ENCODE measurements at places on chromosomes 12 and 14.

DNA sequence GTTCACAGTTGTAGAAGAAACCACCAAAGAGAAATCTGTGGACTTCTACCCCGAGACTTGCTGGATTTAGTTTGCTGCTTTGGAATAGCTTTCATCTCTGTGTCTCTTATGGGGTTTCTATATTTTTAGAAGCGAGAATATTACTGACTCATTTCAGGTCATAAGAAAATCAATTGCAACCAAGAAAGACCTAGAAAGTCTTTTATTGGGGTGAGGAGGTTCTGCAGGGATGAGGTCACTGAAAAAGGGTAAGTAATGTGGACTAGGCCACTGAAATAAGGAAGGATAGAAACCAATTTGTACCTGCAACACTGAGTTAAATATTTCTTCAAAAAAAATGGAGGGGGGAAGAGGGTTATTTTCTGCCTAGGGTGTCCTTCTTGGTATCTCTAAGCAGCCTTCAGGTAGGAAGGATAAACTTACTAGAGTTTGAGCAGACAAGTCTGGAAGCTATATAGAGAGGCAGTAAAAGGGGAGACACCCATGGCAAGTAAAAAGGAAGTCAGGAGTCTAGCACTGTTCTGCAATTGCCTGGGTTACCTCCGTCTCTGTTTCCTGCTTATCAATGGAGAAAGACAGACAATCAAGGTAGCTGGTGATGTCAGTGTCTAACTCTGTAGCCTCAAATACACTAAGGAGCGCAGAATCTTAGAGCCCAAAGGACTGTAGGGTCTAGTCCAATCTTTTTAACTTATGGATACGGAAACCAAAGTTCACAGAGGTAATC is 19.6 kb upstream of the KERA start:
- DNase-seq, result no peak

- DNase-seq, result no peak
These were observed 27.1 kb upstream of the TESC start for GRCh38 chr12:117126335-117126734.

DNA sequence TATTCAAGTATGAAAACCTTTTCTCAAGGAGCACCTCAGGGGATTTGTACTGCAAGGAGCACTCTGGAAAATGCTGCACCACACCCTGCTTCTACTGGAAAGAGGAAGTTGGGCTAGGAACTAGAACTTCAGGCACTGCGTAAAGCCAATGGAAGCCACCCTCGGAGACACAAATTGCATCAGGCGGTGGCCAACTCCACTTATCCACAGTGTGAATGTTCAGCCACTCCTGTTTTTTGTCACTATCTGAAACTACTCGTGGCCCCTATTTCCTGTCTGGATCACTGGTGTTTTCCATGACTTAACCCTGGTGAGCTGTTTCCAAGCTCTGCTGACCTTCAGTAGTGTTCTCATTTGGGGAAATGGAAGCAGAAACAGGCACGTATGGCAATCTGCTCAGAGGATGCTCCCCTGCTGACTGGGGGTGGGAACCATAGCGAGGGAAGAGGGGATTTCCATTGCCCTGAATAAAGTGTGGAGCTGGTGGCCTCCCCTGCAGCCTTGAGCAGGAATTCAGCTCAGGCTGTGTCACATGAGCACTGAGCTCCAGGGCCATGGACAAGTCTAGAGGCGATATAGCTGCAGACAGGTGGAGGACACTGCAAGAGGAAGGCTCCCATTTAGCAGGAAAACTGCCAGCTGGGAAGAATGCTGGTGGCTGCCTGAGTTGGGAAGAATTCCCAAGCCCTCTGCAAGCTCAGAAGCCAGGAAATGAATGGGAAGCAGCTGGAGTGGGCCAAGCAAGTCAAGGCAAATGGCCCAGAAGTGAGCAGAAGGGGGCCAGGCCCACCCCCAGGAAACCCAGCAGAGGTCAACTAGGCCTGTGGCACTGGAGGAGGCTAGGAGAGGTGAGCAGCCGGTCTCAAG is 50.5 kb upstream of the RAP1B start:
- DNase-seq, result no peak

DNA sequence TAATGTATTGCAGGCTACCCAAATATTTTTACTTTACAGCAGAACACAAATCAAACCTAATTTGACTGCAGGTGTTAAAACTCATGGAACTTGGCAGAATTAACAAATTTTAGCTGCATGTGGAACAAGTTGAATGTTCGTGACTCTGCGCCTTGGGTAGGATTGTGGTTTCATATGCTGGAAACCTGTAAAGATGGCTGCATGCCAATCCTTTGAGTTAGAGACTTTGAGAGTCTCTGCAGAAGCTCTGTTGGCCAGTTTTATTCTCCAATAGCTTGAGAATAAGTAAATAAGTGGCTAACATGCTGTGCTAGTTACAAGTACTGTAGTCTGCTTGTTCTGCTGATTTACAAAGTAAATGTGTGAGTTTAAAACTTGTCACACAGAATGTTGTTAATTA is 77.8 kb downstream of the PDE6H start:
- no peak for DNase-seq

GRCh38 chr12:72146495-72146894 is 125.7 kb upstream of the TRHDE start:
- no peak for DNase-seq

- no peak for DNase-seq
These were observed 1.7 kb downstream of the HSPA2 start for GRCh38 chr14:64541972-64542835.

- DNase-seq, result no peak
These were observed 12.3 kb upstream of the DACT1 start for GRCh38 chr14:58625438-58625837.

- DNase-seq, result no peak
These were observed 270.0 kb upstream of the CAND1 start for GRCh38 chr12:66999141-66999540.

Data from stimulated activated CD4-positive, alpha-beta T cell treated with anti-CD3 and anti-CD28 coated beads, Interleukin-1b, Interleukin-23, amount 100 ng/mL, for 1 hour (primary cell).